ENCODE measurements at places on chromosomes 2 and 18. TPM values are rescaled to one million over a fixed set of nuclear protein-coding genes. Genes with fewer than 3 reads are reported as not detected.

The IL36A gene
- total RNA-seq: not detected

The CCDC178 gene
- total RNA-seq: not detected

The KIAA1328 gene
- 6.6 TPM for total RNA-seq

The TSGA10 gene
- 6.4 TPM for total RNA-seq

The SPDYA gene
- 0.83 TPM for total RNA-seq

The CRYGC gene
- total RNA-seq: not detected
